ENCODE measurements at places on chromosomes 11 and 22. TPM values are rescaled to one million over a fixed set of nuclear protein-coding genes. Genes with fewer than 3 reads are reported as not detected.

The NCF4 gene
- 2.0 TPM for polyA plus RNA-seq

The MMP27 gene
- polyA plus RNA-seq, result not detected

The GRAMD1B gene
- polyA plus RNA-seq, result 11.7 TPM

The SHANK2 gene
- polyA plus RNA-seq, result 26.1 TPM

- DNase-seq, result peak; percentile 14
Measured at GRCh38 chr11:59283825-59284772, 71.4 kb upstream of the MPEG1 start.

GRCh38 chr11:129639300-129639699, 176.3 kb upstream of the TMEM45B start:
- no peak for DNase-seq

DNA sequence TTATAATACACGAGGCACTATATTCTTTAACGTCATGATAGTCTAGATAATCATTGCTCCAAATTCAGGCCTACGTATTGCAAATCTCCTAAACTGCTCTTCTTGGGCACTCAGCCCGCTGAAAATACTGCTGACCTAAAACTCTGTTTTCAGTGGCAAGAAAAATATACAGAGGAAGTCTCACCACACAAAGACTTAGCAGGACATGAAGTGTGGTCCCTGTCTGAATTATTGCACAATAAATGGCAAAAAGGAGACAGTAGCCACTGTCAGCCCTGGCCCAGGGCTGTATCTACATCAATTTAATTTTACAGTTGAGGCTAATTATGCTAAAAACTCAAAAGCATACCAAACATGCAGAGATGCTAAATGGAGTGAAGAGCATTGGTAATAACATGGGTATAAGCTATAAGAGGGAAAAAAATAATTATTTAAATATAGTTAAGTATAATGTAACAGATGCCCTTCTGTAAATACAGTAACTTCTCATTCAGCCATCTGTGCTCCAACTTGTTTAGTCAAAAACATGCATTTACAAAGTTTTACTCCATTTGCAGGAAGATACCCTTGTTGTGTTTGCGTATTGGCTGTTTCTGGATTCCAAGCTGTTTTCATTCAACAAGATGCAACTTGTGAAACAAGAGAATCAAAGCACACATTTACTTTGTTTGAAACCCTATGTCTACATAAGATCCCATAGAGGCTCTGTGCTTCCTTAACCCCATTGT, 800.0 kb upstream of the LUZP2 start:
- no peak for DNase-seq

DNA sequence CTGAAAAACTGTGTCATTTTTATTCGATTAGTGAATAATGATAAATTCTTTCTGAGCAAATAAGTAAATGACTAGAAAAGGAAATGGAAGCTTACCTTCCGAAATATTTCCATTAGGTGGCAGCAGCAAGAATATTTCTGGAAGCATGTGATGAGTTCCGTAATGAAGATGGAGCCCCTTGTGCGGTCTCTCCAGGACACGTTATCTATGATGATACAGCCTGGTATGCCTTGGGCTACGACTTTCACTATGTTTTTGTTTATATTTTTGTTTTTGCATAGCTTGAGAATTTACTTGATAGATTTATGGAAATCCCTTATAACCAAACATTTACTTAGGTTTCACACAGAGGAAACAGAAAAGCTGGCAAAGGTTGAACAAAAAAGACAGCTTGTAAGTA, 25.7 kb downstream of the CASP5 start:
- DNase-seq, result no peak

- DNase-seq, result no peak
Measured at GRCh38 chr11:108500721-108501120, 2.5 kb upstream of the POGLUT3 start.

GRCh38 chr11:71927820-71928736, at the start of gene XNDC1N:
TSS of gene XNDC1N (minus strand) at chr11:71928594. CDS start at chr11:71923353, 5,241 bp downstream.
- peak; percentile 97 for DNase-seq

- DNase-seq, result no peak
Measured at GRCh38 chr11:1006762-1007161, 29.8 kb downstream of the MUC6 start.

DNA sequence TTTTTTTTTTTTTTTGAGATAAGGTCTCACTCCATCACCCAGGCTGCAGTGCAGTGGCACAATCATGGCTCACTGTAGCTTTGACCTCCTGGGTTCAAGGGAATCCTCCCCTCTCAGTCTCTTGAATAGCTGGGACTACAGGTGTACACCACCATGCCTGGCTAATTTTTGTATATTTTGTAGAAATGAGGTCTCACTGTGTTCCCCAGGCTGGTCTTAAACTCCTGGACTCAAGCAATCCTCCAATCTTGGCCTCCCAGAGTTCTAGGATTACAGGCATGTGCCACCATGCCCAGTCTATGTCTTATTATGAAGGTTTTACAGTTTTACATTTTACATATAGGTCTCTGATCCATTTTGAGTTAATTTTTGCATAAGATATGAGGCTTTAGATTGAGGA, 20.4 kb upstream of the MAPK1 start:
- DNase-seq, result no peak

DNA sequence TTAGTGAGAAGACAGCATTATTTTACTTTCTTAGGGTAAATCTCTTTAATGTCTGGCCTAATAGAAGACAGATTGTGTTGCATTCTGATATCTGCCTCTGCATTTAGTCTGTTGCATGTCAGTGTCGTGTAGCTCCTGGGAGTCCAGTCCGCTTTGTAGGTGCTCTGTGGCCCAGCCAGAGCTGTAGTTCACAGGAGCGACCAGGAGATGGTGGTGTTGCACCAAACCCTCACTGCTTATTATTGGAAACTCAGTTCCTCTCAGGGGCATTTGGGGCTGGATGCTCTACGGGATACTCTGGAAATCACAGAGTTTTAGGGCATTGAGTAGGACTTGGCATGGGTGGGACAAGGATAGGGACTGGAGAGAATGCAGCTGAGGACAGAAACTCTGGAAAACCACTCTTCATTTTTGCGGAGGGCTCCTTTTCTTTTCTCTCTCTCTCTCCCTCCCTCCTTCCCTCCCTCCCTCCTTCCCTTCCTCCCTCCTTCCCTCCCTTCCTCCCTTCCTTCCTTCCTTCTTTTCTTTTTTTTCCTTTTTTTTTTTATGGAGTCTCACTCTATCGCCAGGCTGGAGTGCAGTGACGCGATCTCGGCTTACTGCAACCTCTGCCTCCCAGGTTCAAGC, 21.7 kb downstream of the MIAT start:
- peak; percentile 54 for DNase-seq

DNA sequence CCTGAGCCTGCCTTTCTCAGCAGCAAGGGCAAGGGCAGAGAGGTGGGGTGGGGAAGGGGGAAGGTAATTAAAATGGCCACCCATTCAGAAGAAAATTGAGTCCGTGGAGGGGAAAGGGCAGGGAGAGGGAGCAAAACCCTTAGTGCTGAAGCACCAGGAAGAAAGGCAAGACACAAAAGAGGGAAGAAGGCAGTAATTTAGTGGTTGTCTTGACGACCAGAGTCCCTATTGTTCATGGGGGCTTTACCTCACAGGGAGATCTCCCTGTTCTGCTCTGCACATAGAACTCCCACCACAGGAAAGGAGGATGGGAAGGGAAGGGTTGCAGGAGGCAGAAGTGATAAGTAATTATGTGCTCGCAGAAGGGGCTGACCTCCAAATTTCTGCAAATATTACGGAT, 23.4 kb downstream of the SNX19 start:
- DNase-seq, result no peak

DNA sequence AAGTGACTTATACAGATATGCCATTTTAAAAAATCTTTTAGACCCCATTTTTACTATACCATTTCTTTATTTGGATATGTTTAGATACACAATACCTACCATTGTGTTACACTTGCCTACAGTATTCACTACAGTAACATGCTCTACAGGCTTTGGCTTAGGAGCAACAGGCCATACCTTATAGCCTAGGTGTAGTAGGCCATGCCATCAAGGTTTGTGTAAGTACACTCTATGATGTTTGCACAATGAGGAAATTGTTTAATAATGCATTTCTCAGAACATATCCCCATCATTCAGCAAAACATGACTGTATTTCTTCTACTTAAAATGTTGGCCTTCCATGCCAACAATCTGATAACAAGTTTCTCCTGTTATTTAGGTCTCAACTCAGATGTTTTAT, 1559.5 kb upstream of the TENM4 start:
- DNase-seq, result no peak

DNA sequence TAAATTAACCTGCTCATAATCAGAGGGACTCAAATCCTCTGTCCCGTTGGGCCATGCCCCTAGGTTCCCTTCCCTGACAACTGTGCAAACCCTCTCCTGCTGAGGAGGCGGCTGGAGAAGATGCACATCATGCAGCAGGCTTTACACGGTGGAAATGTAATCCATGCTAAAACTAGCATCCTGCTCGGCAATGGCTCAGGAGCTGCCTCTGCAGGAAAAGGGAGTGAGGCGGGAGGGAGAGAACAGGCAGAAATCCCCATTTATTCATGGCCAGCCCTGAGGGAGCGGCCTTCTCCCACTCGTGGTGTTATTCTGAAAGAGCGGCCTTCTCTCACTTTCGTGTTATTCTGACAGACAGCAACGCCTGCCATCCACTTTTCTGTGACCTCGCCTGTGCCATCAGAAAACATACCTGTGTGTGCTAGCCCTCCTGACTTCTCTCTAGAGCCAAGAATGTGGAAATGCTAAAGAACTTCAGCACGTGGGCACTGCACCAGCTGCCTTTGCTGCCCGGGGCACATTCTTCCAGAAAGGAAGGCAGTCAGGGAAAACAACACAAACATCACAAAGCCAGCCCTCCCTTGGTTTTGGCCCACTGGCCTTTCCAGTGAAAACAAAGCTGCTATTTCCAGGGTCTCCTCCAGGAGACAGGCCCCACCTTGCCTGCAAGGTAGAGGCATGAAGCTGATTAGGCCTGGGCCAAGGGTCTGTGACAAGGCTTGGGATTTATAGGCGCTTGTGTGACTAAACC, 62.9 kb upstream of the BID start:
- DNase-seq, result peak; percentile 29

DNA sequence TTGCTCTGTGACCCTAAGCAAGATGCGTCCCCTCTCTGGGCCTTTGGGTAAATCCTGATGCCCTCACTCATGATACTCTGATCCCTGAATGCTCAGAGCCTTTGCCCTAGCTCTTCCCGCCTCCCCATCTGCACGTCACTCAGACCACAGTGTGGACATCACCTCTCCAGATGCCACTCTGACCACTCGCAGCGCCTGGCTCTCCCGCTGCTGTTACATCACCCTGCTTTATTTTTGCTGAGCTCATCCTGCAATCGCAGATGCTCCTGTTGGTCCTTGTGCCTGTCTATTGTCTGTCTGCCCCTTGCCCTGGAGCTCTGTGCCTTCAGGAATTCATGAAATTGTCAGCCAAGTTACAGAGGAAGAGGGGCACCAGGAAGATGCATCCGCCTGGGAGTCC, 5.5 kb downstream of the OSM start:
- DNase-seq, result no peak

- DNase-seq, result no peak
Measured at GRCh38 chr22:22933807-22934542, 46.4 kb downstream of the IGLL5 start.
